Putamen (tissue), 1 donor: ENCODE measurements at places on chromosomes 11 and 22.
A peak's percentile ranks its signal among the peaks of the same experiment; 100 is the strongest.

- DNase-seq: no peak
Measured at GRCh38 chr11:12679471-12679870, 5.2 kb downstream of the TEAD1 start.

DNA sequence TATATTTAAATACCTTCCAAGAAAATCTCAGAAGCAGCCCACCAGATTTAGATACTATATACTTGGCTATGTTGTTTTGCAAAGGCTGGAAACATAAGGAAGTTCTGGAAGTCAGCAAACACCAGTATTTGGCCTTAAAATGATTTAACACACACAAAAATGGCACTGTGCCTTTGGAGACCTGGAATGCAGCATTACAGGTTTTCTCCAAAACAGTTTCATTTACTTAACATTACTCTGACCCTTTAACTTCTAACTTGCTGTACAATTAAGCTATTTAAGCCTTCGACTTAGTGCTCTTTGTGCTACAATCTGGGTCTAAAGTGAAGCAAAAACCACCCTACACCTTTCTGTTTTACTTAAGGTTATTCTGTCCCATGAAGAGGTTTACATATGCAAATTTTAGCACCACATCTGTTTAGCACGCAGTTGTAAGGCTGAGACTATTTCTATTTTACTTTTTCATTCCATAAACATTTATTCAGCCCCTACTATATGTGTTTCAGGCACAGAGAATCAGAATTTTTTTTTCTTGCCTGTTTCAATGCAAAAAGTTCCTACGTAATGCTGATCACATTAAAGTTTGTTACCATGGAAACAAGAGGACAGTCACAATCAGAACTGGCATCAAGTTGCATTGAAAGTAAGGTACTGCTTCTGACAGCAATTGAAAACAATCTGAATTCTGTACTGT, 70.3 kb downstream of the MAML2 start:
- no peak for DNase-seq

DNA sequence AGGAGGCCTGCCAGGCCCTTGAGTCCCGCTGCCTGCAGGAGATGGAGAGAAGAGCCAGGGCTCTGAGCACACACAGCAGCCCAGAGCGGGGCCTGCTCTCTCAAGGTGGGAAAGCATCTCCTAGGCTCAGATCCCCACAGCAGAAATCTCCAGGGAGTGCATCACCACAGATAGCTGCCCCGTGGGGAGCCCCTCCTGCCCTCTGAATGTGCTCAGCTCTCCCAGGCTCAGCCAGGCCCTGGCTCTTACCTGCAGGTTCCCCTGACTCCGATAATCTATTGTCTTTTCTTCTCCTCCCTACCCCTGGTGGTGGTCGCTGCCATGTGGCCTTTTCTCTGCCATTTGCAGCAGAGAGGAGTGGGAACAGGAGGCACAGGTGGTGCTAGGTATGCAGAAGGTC, 49.9 kb downstream of the BTG4 start:
- DNase-seq: no peak

GRCh38 chr11:35404388-35404775, 15.0 kb downstream of the SLC1A2 start:
- DNase-seq: no peak

GRCh38 chr11:35178873-35179272, 39.9 kb downstream of the CD44 start:
- DNase-seq: peak; percentile 79

DNA sequence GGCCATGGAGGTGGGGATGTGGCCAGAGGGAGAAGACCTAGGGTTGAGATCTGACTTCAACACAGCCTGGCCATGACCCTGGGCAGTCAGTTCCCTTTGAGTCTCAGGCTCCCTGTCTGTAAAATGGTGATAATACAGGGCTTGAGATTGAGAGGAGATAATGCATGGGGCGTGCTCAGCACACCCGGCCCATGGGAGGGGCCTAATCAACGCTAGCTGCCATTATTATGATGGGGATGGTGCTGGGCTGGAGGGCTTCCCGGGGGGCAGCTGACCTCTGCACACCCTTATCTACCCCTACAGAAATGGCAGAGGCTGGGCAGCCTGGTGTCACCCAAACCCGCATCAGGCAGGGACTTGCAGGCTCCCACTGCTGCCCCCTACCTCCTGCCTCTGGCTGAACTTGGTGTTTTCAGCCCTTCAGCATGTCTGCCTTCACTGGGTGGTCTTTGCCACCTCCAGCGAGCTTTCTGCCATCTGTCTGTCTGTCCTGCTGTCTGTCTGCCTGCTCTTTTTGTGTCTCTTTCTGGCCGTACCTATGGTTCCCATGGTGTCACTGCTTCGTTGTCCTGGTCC, 84.5 kb downstream of the CACNA1I start:
- no peak for DNase-seq
